ENCODE measurements at places on chromosomes 12 and 14. TPM values are rescaled to one million over a fixed set of nuclear protein-coding genes. Genes with fewer than 3 reads are reported as not detected.

DNA sequence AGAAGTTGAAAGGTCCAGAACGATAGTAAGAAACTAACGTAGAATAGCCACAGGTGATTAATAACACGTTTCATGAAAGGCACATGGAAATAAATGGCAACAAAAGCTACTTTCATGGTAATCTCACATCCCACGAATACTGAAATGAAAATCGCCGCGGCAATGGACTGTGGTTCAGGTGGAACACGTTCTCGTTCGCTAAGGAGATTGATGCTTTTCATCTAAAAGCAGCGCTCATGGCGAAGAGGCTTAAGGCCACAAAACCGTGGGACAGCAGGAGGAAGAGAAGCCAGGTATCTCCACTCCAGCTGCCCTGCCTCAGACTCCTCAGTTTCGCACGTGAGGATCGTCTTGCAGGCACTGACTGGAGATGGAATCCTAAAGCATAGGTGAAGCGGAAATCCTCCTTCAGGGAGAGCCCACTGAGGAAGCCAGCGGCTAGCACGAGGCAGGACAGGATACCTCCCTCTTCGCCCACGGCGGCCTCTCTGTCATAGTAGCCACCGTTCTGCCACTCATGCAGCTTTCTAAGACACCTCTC lies 696 bp upstream of the GPHN start:
- no peak overlapping the region for H3K27ac ChIP-seq
- H3K36me3 ChIP-seq = no peaks in the 10 kb centered on the region
- no peak for DNase-seq
- H3K27me3 ChIP-seq = peaks cover 26% of the 10 kb centered on the region

DNA sequence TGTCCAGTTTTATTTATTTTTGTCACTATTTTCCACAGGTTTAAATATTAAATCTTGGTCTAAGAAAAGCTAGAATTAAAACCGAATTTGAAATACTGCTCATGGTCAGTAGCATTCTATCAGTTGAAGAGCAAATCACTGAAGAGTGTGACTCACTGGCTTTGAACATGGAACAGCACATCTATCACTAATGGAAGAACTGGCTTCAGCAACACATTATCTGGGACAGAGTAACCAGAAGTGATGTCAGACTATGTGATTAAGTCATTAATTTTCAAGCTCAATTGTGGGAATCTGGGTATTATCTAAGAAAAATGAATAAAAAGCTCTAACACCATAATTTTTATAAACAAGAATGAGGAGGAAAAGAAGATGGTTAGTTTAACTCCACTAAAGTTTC lies 527.5 kb downstream of the TMTC2 start:
- H3K27ac ChIP-seq = no peak overlapping the region
- no peaks in the 10 kb centered on the region for H3K36me3 ChIP-seq
- no peak for DNase-seq
- H3K27me3 ChIP-seq = no peaks in the 10 kb centered on the region

DNA sequence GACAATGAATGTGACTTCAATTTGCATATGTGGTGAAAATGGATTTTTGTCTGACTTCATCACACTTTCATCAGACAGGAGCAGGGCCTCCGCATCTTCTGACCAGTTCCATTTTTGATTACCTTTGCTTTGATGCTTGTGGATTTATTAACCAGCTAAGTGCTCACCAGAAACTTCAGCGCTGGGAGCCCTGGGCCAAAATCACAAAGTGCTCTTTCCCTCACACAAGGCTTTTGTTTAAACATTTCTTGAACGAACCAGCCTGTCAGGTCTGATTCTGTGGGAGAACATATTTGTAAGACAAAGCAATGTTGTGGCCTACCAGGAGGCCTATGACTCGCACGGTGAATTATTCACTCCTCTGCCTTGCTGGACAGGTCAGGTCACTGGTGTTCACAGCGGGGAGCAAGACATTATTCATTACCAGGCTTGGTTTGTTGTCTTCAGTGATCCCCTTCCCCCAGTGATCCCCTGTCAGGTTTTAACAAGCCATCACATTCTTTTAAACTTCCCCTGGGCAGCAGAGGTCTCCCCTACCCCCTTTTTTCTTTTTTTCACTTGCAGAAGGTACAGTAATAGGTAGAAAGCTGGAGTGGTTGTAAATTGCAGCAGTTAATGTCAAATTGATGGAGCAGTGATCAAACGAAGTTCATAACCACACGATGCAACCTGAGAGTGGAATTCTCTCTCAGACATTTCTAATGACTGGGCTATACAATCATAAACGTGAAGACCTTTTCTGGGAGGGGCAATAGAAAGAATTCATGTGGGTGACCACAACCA lies 167.5 kb upstream of the PRICKLE1 start:
- peak; percentile 60 for DNase-seq
- H3K4me3 ChIP-seq = no peak overlapping the region
- H3K4me1 ChIP-seq = peaks cover 26% of the 10 kb centered on the region
- no peaks in the 10 kb centered on the region for H3K36me3 ChIP-seq

- H3K27me3 ChIP-seq = no peaks in the 10 kb centered on the region
- no peak overlapping the region for H3K27ac ChIP-seq
- H3K36me3 ChIP-seq = peaks cover 20% of the 10 kb centered on the region
- H3K4me3 ChIP-seq = no peak overlapping the region
- DNase-seq = no peak
Observed at GRCh38 chr12:11894890-11895289, 175.8 kb upstream of the BCL2L14 start.

Gene DPPA3
- total RNA-seq = not detected

DNA sequence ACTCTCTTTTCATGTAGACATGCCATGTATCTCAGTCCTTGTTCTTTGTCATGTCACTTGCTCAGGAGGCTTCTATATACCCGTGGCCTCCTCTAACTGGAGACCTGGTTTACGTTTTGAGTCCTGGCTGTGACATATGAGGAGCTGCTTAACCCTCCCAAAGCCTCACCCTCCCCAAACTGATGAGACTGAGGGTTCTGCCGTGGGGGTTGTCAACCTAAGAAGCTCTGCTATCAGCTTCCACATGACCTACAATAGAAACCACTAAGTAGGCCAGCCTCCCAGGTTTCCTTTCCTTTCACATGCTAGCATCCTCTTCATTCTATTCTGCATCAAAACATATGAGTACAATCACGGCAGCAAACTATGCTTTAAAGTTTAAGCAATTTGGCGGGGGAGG lies 76.8 kb upstream of the WSCD2 start:
- H3K27ac ChIP-seq = no peak overlapping the region
- no peak overlapping the region for H3K4me3 ChIP-seq
- H3K36me3 ChIP-seq = no peaks in the 10 kb centered on the region
- H3K4me1 ChIP-seq = no peaks in the 10 kb centered on the region

Gene HNF1A
- total RNA-seq = not detected

GRCh38 chr14:91336093-91336450 lies 81.5 kb downstream of the CCDC88C start:
- H3K27ac ChIP-seq = no peak overlapping the region
- DNase-seq = no peak
- H3K36me3 ChIP-seq = no peaks in the 10 kb centered on the region
- H3K4me1 ChIP-seq = no peaks in the 10 kb centered on the region
- H3K27me3 ChIP-seq = 0 out of 2 replicates have a peak, but pooled peaks cover 5% of the 10 kb centered on the region
- H3K4me3 ChIP-seq = no peak overlapping the region

Gene SLC8B1
- 27.4 TPM for total RNA-seq

GRCh38 chr12:128914908-128915563 lies 61.8 kb downstream of the GLT1D1 start:
- H3K4me1 ChIP-seq = no peaks in the 10 kb centered on the region
- no peak for DNase-seq
- no peak overlapping the region for H3K4me3 ChIP-seq
- H3K27ac ChIP-seq = no peak overlapping the region
- no peaks in the 10 kb centered on the region for H3K36me3 ChIP-seq

GRCh38 chr12:46356655-46357437 lies 15.7 kb downstream of the SLC38A2 start:
- peak overlapping the region; percentile 2 for H3K27ac ChIP-seq
- H3K36me3 ChIP-seq = peaks cover 39% of the 10 kb centered on the region
- peaks cover 5% of the 10 kb centered on the region for H3K27me3 ChIP-seq
- DNase-seq = no peak
- no peak overlapping the region for H3K4me3 ChIP-seq

GRCh38 chr12:72330784-72331183 lies 58.6 kb downstream of the TRHDE start:
- no peak overlapping the region for H3K27ac ChIP-seq
- H3K4me3 ChIP-seq = no peak overlapping the region
- DNase-seq = no peak

DNA sequence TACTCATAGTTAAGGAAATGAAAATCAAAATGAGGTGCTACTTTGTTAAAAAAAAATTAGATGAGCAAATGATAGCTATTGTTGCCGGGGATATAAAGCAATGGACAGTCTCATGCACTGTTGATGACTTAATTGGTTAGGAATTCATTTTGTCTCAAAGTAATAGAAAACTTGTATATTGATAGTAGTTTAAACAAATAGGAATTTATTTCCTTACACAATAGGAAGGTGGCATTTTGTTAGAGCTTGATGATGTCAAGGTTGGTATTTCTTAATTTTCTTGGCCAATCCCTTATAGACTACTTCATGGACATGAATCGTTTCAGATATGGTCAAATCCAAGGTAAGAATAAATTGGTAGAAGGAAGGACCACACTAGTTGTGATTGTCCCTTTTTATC lies 7.8 kb downstream of the PRPF39 start:
- H3K27me3 ChIP-seq = no peaks in the 10 kb centered on the region
- peaks cover 18% of the 10 kb centered on the region for H3K36me3 ChIP-seq
- no peak overlapping the region for H3K27ac ChIP-seq
- H3K4me1 ChIP-seq = peaks cover 15% of the 10 kb centered on the region
- DNase-seq = peak; percentile 2
- no peak overlapping the region for H3K4me3 ChIP-seq

- H3K4me3 ChIP-seq = no peak overlapping the region
- no peaks in the 10 kb centered on the region for H3K27me3 ChIP-seq
- no peak for DNase-seq
- H3K36me3 ChIP-seq = no peaks in the 10 kb centered on the region
Observed at GRCh38 chr12:109627633-109628032, 54.0 kb downstream of the MVK start.

All from SJSA1 (cell line).